A172 (cell line): ENCODE measurements at places on chromosomes 2 and 18. TPM values are rescaled to one million over a fixed set of nuclear protein-coding genes. Genes with fewer than 3 reads are reported as not detected.

- DNase-seq = no peak
Measured at GRCh38 chr2:173033084-173033483, 42.6 kb upstream of the MAP3K20 start.

DNA sequence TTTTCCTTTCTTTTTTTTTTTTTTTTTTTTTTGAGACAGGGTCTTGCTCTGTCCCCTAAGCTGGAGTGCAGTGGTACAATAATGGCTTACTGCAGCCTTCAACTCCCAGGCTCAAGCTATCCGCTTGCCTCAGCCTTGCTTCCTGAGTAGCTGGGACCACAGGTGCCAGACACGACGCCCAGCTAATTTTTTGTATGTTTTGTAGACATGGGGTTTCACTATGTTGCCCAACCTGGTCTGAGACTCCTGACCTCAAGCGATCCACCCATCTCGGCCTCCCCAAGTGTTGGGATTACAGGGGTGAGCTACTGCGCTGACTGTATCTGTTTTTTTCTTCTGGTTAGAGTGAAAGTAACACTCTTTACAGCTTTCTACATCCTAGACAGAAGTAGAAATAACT, 240.3 kb upstream of the FBXO11 start:
- DNase-seq = no peak

DNA sequence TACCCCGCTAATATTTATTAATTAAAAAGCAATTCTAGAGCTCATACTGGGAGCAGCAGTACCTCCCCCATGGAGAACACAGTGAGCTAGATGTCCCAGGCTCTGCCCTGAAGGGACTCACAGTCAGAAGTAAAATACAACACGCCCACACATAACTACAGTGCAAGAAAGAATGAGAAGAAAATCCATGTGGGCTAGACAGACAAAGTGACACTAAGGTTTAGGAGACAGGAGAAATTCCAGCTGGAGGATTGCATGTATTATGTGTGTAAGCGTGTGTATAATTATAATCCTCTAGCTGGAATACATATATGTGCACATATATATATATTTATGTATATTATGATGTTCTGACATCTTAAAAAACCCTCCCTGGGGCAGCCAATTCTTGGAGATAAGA, 15.7 kb downstream of the SOWAHC start:
- no peak for DNase-seq

ACMSD gene
- total RNA-seq = not detected in 2 replicates

MAPK4 gene
- 0.05 and 0.07 TPM in 2 replicates for total RNA-seq

POTEC gene
- total RNA-seq = 0.53 and 0.98 TPM in 2 replicates

GRCh38 chr18:12049978-12050811, 43.4 kb upstream of the ANKRD62 start:
- DNase-seq = no peak

- DNase-seq = no peak
Measured at GRCh38 chr2:67459761-67460160, 62.6 kb downstream of the ETAA1 start.

DNA sequence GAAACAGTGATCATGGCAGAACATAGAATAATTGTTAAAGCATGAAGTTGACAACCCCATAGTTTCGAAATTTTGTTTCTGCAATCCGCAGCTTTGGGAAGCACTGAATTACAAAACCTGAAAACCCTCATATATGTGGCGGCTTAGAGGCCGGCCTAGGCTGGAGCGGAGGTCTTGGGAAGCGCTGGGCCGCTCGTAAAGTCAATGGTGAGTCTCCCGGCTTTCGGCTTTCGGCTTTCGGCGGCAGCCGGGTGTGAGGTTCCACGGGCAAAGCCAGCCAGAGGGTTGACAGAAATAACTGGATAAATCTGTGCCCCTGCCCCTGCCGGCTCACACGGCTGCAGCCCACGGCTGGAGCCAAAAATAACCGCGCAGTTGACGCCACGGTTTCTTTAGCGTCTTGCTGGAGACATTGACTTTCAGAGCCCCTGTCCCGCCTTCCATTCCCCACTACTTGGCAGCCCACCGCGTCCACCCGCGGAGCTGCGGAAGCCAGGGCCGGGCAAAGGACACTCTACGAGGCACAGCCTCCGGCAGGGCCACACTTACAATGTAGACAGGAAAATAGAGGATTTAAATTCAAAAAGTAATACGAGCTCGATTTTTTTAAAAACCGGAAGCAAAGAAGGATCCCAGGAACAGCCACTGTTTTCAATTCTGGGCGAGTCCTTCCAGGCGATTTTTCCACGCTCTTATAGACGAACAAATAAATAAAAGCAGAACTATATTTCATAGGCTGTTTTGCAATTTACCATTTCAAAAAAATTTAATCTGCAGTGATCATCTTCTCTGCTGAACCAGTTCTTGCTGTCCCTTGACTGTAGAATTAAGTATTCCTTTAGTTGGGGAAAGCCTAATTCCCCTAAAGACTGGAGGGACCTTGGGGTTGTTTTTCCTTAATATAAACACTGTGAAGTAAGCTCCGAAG, 28.3 kb upstream of the ATP6V1B1 start:
- DNase-seq = no peak

SCYGR4 gene
- not detected in 2 replicates for total RNA-seq

- no peak for DNase-seq
Measured at GRCh38 chr2:63484901-63485300, 103.4 kb downstream of the WDPCP start.
